ENCODE measurements at places on chromosomes 5 and 9.

GRCh38 chr5:37428044-37428443 is 48.9 kb downstream of the WDR70 start:
- no peak for DNase-seq

- DNase-seq = no peak
Measured at GRCh38 chr5:143741421-143741820, 70.5 kb upstream of the HMHB1 start.

DNA sequence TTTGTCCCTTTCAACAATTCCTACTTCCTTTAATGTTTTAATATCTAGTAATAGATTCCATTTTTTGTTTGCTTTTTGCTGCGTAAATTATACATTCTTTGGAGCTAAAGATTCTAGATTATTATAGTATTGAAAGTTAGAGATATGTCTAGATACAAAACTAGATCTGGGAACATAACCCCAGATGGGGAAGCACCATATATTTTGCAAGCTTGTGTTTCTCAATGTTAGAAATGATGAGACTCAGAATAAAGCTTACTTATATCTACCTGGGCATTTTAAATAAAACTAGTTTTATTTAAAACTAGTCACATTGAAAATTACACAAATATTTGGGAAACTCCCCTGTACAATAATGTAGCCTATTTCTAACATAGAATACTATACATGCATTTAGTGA is 32.2 kb downstream of the TRIO start:
- DNase-seq = no peak

DNA sequence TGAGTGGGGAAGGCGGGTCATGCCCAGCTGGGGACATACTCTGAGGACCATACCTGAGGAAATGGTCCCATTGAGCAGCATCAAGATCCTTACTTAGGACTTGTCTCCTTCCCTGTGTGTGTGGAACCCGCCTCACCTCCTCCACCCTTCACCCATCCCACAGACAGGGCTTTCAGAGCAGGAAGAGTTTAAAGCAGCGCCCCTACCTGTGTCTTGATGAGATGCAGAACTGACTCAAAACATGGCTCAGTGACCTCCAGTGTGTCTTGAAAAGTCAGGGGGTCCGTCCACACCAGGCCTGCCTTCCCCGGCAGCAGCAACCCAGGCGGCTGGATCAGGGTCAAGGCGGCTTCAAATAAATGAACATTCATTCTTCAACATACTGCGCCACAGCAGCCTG is 38.4 kb downstream of the PLAC8L1 start:
- DNase-seq = no peak

- DNase-seq = no peak
Measured at GRCh38 chr9:134474055-134474370, 147.8 kb downstream of the RXRA start.

- DNase-seq = no peak
Measured at GRCh38 chr5:113375480-113376060, 59.2 kb downstream of the TSSK1B start.

- no peak for DNase-seq
Measured at GRCh38 chr5:83401775-83402174, 69.8 kb upstream of the VCAN start.

Measured in activated CD4-positive, alpha-beta T cell treated with anti-CD3 and anti-CD28 coated beads for 4 hours (primary cell).